ENCODE measurements at places on chromosomes 5 and 9. TPM values are rescaled to one million over a fixed set of nuclear protein-coding genes. Genes with fewer than 3 reads are reported as not detected.

GRCh38 chr9:87567001-87567400 lies 69.3 kb downstream of the DAPK1 start:
- no peak for DNase-seq

DNA sequence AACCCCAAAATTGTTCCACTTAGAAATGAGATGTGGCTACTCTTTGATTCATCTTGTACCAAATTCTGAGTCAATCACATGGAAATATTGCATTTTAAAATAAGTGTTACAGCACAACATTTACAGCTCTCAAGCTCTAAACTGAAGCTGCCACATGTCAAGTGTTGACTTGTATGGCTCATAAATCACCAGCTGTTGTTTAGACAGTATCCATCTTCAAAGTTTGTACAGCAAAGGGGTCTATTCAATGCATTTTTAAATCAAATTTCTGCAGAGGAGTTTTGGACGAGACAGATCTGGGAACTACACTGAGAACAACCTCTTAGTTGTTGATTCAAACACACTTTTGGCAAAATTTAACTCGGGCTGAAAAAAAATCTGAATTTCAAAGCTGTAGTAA lies 31.4 kb downstream of the CHSY3 start:
- DNase-seq, result no peak

Gene CTXN3
- not detected for total RNA-seq

- DNase-seq, result no peak
Measured at GRCh38 chr5:156330141-156330870, 3.3 kb downstream of the SGCD start.

GRCh38 chr9:127897193-127897692 lies 2.2 kb downstream of the ST6GALNAC6 start:
- peak; percentile 85 for DNase-seq

Gene OLFML2A
- total RNA-seq, result 13.1 TPM

DNA sequence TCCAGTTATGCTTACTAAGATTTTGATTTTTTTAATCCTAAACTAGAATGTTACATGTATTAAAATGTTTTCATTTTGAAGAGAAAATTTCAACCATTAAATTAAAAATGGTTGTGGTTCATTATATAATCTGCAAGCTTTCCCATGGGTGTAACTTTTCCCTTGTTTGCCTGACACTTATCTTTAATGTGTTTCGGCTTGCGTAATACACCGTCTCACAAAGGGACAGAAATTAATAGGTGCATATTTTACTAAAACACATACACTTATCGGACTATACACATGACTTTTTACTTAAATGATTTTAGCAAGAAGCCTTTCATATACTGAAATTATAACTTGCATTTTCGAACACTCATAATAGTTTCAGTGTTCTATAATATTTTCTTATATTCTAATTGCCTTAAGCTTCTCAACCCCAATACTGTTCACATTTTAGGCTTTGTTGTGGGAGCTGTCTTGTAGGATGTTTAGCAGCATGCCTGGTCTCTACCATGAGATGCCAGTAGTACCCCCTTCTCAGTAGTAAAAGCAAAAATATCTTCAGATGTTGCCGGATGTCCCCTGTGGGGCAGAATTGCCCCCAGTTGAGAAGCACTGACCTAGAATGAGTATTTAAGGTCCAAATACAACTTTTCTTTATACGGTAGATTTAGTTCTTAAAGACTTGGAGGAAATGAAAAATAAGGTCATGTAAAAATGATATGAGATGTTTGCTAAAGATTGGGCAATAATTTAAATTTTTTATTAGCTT lies 28.6 kb downstream of the UGCG start:
- DNase-seq, result no peak

DNA sequence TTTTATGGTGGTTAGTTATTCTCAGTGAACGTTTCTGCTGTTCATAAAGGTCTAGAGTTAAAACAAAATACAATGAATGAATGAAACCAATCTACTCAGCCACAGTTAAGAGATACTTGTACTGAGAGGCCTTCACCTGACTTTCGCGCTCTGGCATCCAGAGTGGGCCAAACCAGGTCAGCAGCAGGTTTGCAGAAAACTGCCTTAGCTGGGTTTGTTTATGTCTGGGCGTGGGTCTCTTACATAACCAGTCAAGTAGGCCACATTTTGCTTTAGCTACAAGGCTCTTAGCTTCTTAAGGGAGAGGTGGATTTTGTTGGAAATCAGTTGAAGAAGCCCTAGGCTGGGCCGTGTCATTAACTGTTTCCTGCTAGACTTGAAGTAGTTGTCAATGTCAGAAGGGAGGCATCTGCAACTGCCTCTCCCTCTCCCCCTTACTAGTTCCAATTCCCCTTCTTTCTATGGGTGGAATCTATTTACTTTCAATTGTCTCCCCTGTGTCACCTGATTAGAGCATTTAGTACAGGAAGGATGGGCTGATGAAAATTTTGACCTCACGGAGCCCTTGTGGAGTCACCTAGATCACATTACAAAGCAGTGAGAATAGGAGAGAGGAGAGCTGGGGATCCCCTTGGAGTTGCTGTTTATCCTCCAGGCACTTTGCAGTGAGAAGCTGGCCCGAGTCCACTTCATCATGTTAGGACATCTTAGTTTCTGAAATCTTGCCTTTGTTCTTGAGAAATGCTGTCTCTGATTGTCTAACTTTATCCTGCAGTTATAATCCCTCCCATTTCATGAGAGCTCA lies 200.5 kb downstream of the ARHGEF28 start:
- DNase-seq, result no peak

Gene LPAR1
- 67.6 TPM for total RNA-seq

DNA sequence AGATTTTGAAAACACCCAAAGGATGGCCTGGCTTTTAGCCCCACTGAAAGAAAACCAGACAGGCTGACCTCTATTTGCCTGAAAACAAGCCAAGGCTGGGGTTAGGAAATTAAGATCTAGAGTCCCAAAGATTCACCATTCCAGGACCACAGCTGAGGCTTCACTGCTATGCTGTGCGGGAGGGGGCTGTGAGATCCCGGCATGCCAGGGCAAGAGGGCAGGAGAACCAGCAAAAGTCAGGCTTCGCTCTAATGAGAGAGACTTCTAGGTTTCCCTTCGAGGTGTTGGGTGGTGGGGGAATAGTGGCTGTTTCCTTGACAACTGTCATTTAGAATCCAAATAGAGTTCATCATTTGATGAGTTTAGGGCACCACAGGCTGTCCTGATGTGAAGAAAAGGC lies 152.9 kb upstream of the NFIB start:
- no peak for DNase-seq

DNA sequence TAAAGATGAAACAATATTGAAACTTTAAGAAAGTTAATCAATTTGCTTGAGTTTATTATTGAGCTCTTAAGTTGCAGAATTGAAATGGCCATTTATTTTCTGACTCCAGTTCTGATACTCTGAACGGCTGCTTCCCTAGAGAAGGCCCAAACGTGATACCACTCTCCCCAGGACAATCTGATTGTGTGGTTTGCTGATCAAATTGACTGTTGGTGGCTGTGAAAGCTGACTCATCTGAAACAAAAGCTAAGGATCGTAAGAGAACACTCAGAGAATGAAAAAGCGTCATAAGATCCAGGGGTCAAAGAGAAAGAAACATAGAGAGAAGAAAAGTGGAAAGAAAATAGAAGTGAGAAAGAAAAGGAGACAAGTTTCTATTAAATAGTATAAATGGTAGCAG lies 147.2 kb downstream of the IZUMO3 start:
- no peak for DNase-seq

DNA sequence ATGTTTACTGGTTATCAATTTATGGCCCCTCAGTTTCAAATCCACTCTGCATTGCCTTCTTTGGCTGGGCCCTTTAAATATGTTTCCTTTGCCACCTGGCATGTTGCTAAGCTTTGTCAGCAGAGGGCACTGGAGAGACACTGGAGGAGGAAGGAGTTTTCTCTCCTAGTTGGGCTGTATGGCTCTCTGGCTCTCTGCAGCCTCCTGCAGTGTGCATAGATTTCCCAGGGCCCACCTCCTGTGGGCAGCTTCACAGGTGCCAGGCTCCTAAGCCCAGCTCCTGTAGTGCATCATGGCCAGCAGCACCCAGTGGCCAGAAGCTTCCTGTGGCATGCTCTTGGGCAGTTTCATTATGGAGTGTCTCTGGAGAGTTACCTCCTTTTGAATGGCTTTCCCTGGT lies 23.3 kb downstream of the CAVIN4 start:
- DNase-seq, result no peak

Gene ASB6
- 18.8 TPM for total RNA-seq
